ENCODE measurements at places on chromosomes 1 and 21.

- no peak for DNase-seq
These were observed 13.4 kb downstream of the ZBTB40 start for GRCh38 chr1:22465015-22465565.

DNA sequence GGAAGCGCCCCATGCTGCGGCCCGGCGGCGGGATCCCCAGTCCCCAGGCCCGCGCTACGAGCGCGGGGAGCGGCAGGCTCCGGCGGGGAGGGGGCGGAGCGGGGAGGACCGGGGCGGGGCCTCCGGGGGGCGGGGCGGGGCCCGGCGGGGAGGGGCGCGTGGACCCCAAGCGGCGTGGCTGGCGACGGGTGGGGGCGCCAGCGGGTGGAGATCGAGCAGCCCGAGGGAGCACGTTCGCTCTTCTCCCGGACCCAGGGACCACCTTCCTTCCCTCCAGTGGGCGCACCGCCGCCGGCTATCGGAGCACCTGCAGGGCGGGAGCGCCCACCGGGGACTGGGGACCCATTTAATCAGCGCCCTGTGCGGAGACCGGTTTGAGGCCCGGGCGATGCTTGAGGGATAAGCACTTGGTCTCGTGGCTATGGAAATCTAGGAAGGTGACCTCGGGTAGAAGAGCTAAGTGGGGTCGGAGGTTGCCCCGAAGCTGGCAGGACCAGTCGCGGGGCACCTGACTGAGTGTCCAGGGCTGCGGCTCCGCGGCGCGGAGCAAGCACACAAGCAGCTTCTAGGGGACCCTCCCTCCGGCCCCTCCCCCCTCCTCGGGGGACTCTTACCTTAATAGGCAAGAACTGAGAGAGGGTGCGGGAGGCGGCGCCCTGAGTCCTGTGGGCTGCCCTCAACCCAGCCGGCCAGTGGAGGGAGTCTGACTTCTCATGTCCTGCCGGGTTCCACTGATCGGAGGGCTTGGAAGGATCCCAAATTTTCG lies at the start of gene TSPAN2:
Gene TSPAN2 (minus strand): TSS at position 84 of the 766 bp plus-strand sequence. CDS start 71 bp downstream, at position 13.
- DNase-seq = peak; percentile 54

DNA sequence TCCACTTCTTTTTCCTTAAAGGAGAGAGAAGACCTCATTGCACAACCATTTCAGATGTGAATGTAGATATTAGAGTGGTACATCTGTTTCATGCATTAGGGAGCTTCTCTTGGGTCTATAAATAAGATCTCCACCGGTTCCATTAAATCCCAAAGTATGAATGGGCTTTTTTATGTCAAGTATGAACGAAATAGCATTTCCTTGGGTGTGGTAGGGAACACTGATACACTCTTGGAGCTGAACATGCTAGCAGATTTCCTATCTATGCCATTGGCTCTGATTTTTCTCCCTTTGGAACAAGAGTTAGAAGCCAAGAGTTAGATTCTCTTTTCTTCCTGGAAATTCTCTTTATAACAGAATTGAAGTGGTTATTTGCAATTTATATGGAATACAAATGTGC lies 245.6 kb upstream of the ADAMTS5 start:
- DNase-seq = no peak

DNA sequence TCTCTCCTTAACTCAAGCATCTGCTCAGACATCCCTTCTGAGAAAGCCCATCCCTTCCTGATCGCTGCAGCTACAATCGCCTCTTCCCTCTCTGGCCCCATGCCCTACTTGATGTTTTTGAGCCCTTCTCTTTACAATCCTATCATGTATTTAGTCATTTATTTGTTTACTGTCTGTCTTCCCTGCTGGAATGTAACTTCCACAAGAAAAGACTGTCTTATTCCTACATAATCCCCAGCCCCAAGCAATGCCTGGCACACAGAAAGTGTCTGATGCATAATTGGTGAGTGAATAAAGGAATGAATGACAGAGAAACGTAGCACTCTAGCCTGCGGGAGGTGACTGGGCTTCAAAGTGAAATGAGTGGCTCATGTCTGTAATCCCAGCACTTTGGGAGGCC lies 25.4 kb downstream of the ECE1 start:
- no peak for DNase-seq

DNA sequence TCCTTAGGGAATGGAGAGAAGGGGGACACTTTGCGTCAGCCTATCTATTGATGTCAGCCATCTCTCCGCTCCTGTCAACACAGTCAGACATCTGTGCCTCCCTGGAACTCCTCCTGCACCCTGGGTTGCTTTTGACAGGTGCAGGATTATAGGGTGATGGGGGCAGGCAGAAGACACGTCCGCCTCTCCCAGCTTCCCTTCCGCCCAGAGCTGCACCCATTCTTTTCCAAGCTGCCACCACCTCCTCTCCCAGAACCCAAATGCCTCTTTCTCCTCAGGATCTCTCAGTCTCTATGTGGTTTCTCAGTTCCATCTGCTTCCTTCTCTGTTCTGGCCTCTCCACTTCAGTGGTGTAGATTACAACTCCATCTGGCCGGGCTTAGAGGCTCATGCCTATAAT lies 17.1 kb upstream of the KIF1B start:
- DNase-seq = no peak

GRCh38 chr1:153447498-153448170 lies 12.8 kb downstream of the S100A7 start:
- no peak for DNase-seq

DNA sequence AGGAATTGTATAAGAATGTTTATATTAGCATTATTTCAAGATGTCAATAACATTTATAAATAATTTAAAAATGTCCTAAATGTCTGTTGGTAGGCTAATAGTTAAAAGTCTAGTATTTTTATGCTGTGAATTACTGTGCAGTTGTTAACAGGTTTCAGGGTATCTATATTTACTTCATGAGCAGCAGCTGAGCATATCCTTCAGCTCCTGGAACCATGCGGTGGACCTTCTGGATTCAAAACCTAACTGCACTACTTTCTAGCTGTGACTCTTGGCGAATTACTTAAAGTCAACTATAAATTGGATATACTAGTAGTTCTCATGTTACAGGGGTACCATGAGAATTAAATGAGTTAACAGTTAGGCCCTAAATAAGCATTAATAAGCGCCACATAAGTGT lies 3.7 kb downstream of the CEP350 start:
- DNase-seq = no peak

DNA sequence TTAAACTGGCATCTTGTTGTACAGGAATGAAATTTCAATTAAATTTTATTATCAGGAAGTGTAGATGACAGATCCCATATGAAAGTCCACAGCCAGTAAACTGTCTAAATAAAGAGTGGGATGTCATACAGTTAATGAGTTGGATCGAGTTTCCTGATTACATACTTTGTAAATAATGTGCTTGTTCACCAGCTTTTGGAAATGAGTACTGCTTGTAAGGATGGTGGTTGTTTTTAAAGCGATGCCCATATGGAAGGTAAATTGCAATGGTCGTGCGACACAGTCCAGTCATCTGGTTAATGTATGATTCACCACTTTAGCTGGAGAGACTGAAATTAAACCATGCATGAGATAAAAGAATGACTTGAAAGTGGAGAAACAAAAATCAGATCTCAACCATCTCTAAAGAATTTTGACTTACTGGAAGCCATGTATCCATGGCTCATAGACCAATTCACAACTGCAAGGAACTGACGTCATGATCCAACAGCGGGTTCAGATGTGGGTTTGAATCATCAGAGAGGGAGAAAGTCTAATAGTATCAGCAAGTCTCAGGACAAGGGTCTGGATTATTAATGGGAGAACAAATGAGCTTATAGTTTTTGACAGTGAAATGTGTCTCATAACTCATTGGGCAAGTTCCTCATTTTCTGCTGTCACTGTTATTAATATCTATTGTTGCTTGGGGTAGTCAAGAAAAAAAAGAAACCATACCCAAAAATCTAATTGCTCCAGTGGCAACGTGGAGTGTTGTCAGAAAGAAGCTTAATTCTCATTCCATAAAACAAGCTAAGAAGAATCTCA lies 49.0 kb downstream of the MAP10 start:
- DNase-seq = no peak

DNA sequence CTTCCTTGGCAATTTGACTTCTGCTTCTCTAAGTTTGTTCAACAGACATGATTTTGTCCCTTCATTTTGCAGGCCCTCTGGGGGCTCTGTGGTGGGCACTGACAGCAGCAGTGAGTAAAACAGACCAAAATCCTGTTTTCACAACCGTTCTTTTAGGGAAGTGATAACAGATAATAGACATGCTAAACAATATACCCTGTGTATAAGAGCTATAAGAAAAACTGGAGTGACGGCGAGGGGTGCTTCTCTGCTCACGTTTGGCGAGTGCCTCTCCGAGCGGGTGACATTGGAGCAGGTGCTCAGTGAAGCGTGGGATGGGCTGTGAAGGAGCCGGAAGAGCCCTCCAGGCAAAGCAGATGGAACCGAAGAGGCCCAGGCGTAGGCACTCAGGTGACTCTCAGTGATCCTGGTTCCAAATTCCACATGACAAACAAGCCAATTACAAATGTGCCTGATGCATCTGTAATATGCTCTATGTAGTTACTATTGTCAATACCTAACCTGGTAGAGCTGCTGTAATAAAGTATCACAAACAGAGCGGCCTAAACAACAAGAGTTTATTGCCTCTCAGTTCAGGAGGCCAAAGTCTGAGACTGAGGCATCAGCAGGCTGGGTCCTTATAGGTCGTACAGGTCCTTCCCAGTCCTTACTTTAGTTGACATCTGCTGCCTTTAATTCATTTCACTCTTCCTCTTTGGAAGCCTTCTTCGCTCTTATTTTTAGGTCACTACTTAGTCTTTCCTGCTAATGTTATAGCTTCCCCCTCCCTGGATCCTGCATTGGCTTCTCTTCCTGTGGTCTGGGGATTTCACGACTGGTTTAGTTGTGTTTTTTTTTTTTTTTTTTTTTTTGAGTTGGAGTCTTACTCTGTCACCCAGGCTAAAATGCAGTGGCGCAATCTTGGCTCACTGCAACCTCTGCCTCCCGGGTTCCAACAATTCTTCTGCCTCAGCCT lies 20.1 kb downstream of the OR2B11 start:
- no peak for DNase-seq

- DNase-seq = peak; percentile 46
These were observed 46.0 kb upstream of the MACF1 start for GRCh38 chr1:39158327-39159086.

DNA sequence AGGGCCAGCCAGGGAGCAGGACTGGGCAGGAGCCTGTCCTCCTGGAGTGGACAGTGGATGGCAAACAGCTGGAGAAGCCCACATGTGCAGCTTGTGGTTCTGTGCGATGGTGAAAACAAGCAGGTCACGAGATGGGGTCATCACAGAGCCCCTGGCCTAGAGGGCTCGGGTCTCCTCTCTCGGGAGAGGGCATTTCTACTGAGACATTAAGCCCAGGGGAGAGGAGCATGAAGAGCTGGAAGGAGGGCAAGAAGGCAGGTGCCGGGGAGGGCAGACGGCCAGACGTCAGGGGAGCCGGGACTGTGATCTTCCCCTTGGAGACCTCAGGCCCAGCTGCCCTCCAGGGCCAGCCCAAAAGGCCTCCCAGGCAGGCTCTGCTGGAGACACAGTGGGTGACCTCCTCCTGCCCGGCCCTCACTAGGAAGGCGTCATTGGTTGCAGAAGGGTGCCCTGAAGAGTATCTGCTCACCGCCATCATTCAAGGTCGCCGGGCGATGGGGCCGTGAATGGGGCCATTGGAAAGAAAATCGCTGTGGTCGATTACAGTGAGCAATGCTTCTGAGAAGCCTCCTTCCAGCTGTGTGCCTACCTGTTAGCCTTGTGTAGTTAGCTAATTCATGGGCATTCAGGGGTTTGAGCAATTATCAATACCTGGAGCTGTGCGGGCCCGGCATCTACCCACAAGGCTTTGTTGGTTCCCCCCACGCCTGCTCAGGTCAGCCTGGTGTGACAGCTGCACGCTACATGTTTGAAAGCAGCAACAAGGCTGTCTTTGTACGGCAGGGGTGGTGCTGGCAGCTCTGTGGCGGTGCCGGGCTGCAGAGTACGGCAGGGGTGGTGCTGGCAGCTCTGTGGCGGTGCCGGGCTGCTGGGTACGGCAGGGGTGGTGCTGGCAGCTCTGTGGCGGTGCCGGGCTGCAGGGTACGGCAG lies 72.3 kb upstream of the ACTRT2 start:
- DNase-seq = no peak

DNA sequence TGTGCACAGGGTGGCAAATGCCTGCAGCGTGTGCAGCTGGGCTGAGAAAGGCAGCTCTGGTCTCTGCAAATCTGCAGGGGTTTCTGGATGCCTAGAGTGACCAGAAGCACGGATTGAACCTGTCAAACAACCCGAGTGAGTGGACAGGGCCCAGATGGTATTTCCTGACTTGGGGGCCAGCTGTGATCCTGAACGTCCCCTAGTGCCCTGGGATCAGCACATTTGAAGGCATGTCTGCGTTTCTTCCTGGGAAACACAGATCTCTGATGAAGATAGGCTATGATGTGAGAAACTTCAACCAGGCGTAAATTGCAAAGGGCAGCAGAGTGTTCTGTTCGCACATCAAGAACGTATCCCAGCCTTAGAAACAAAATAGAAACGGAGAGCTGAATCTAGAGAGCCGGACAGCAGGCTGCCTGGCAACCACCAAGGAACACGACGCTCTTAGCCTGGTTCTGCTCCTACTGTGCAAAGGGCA lies 163.1 kb downstream of the KCNJ6 start:
- DNase-seq = no peak

- no peak for DNase-seq
These were observed 8.4 kb downstream of the RPS6KA1 start for GRCh38 chr1:26537951-26538352.

- DNase-seq = no peak
These were observed 37.9 kb upstream of the TENT5C start for GRCh38 chr1:117567976-117568375.

DNA sequence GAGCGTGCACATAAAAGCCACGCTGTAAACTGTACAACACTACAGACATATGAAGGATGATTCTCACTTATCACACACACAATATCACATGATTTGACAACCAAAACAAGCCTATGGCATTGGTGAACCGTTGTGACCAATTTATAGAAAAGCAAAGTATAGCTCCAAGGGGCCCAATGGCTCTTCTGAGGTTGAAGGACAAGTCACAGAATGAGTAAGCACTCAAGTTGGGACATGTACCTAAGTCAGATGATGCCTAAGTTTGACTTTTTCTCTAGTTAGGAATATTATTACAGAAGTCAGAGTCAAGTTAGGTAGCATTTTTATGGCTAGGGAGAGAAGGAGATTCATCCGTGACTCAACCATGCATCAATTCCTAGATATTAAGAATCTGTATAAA lies 45.7 kb downstream of the PLPP3 start:
- DNase-seq = no peak

DNA sequence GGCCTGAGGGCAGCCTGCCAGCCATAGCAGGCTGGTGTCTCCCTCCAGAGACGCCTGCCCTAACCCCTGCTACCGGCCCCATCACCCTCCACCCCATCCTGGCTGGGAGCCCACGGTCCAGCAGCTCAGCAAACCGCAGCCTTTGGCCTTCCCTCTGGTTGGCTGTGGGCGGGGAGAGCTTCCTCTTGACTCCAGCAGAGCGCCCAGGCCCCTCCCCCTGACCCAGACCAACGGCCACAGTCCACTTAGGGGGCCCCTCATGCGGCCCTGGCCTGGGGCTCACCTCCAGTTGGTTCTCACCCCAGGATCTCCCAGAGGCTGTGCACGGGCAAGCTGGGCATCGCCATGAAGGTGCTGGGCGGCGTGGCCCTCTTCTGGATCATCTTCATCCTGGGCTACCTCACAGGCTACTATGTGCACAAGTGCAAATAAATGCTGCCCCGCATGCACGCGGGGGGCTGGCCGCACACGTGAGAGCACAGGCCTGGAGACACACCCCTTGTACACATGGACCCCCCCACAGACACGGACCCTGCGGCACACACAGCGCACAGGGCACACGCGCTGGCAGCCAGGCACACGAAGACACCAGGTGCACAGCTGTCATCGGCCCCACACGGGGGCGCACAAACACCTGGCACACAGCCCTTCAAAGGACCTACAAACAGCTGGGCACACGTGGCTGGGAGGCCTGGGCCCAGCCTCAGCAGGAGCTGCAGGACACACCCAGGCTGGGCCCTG lies 3.1 kb downstream of the SMIM1 start:
- DNase-seq = peak; percentile 71
